ENCODE measurements at places on chromosomes 7 and 10. TPM values are rescaled to one million over a fixed set of nuclear protein-coding genes. Genes with fewer than 3 reads are reported as not detected.

The TUBB8 gene
- total RNA-seq: not detected

The EBLN1 gene
- not detected for total RNA-seq

The HACD1 gene
- total RNA-seq: 46.9 TPM

The MTERF1 gene
- 10.1 TPM for total RNA-seq

The PLEKHA1 gene
- 14.0 TPM for total RNA-seq

The IL15RA gene
- 2.8 TPM for total RNA-seq

The SFTPA1 gene
- total RNA-seq: not detected

The ECHDC3 gene
- 9.2 TPM for total RNA-seq

The SPDYE5 gene
- not detected for total RNA-seq

The GRM3 gene
- total RNA-seq: not detected

The EPHB4 gene
- 48.1 TPM for total RNA-seq

The BICC1 gene
- total RNA-seq: 20.5 TPM

The FAM241B gene
- total RNA-seq: 18.8 TPM

The LRRC17 gene
- not detected for total RNA-seq

The TBC1D12 gene
- total RNA-seq: 6.3 TPM

The LMTK2 gene
- total RNA-seq: 9.2 TPM

The SH2D4B gene
- total RNA-seq: not detected

The IGF2BP3 gene
- 28.8 TPM for total RNA-seq

The VWA2 gene
- total RNA-seq: not detected

The SPDYE16 gene
- total RNA-seq: not detected
